Thyroid gland (tissue), 4 donors: ENCODE measurements at places on chromosomes 1 and 21. TPM values are rescaled to one million over a fixed set of nuclear protein-coding genes. Genes with fewer than 3 reads are reported as not detected.

Gene CELF3
- total RNA-seq: 1.4 TPM

Gene CELSR2
- total RNA-seq: 53.8 TPM

GRCh38 chr1:13832100-13832499, 132.1 kb downstream of the PRDM2 start:
- no peak for DNase-seq

DNA sequence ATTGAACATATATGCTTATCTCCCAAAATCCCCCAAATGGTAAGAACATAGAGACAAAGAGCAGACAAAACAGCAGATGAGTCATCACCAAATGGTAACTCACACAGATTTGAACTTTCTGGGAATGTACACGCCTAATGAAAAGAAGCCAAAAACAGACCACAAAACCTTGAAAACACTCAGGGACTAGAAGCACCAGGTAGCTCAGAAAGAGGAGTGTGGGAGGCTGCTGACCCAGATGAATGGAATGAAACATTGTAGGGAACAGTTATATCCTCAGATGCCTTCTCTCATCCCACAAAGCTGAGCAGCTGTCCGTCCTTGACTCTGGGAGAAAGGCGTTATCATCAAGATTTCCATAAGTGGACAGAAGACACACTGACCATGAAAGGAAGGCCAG, 307.0 kb upstream of the USP25 start:
- DNase-seq: no peak

- no peak for DNase-seq
These were observed 40.3 kb upstream of the RUNX3 start for GRCh38 chr1:24970399-24970753.
